ENCODE measurements at places on chromosomes 2 and 18.

- no peak for DNase-seq
Observed at GRCh38 chr18:21575656-21576055, 24.8 kb downstream of the ESCO1 start.

- DNase-seq = no peak
Observed at GRCh38 chr2:98883780-98884211, 52.2 kb downstream of the CRACDL start.

DNA sequence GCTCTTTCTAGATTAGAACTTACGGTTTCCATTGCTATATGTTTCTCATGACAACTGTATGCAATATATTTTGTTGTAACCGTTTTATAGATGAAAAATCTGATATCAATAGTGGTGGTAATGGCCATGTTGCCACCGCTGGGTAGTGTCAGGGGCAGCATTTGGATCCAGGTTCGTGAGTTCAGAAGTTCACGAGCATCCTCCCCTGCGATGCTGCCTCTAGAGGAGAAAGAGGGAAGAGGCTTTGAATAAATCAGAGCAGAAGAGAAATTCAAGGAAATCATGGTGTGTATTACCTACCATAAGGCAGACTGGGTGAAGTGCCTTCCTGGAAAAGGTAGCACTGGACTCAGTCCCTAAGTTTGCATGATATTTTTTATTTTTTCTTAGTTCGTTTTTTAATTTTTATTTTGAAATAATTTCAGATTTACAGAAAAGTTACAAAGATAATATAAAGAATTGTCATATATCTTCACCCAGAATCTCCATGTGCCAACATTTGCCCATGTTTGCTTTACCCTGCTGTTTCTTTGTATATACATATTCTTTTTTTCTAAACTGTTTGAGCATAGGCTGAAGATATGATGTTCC is 3.3 kb upstream of the ZBTB7C start:
- DNase-seq = no peak

- no peak for DNase-seq
Observed at GRCh38 chr2:25494616-25495015, 152.9 kb upstream of the DNMT3A start.

DNA sequence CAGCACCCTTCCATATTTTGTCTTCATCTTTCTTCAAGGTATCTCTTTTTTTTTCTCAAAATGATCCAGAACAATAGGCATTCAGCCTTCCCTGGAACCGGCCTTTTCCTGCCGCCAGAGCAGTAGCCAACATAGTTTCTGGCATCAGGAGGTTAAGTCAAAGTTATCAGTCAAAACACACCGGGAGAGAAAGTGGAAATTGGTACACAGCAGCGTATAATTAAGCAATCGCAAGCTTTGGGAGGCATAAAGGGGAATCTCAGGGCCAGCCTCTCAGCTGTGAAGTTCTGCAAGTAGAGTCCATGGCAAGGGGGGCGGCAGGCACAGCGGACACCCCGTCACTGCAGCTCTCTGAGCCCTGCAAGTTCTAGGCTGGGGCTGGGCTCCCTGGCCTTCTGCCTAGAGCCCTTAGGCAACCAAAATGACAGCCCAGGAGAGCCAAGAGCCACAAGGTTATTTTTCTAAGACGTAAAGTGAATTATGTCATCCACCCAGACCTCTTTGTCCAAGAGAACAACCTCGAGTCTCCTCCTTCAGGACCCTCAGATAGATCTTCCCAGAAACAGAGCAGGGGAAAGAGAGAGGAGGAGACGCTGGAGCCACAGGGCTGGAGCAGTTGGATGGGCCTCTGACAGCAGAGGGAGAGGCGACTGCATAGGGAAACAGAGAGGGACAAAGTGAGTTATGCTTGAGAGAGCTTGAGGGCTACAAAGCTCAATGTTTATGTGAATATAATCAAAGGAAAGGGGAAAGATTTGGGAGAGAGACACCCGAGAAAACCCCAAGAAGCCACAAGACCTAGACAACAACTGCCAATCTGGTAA is 114.7 kb downstream of the BCL2L11 start:
- DNase-seq = no peak

- peak; percentile 92 for DNase-seq
Observed at GRCh38 chr2:36376319-36376765, 20.8 kb downstream of the CRIM1 start.

All from sigmoid colon (tissue), 7 donors.